ENCODE measurements at places on chromosomes 7 and 10.
A peak's percentile ranks its signal among the peaks of the same experiment; 100 is the strongest.

DNA sequence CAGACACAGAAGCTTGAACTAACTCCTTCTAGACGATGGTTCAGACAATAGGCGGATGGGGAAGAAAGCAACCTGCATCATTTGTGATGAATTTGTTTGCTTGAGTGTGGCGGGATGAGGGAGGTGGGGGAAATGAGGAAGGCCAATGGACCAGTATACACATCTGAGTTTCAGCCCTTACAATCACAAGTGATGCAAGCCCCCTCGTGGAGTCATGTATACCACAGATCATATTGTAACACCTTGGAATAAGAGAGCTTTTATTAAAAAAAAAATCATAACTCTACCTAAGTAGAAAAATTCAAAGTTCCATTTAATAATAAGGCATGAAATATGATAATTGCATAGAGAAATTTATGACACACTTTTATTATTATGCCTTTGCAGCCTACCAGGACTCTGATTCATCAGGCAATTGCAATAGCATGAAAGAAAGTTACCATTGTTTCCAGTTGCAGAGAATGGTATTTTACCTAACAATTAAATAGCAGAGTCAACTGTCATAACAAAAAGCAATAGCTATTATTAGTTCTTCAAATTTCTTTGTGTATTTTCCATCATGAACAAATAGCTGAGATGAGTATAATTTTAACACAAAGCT, 230.2 kb upstream of the AKR1E2 start:
- DNase-seq = no peak

GRCh38 chr10:101261702-101262101, 32.4 kb upstream of the LBX1 start:
- no peak for DNase-seq

DNA sequence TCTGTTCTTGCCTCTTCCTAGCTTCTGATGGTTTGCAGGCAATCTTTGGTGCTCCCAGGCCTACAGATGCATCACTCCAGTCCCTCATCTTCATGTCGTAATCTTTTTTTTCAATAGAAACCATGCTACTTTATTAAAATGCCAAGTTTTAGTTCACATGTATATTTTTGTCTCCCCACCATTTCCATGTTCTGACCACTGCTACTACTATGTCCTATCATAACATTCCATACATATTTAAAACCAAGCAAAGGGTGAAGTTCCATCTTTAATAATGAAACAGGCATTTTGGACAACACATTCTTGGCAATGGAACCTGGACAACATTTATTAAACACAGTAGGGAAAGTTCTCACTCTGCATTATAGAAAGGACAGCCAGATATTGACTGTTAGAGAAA, 58.8 kb downstream of the ZNF518A start:
- DNase-seq = no peak

DNA sequence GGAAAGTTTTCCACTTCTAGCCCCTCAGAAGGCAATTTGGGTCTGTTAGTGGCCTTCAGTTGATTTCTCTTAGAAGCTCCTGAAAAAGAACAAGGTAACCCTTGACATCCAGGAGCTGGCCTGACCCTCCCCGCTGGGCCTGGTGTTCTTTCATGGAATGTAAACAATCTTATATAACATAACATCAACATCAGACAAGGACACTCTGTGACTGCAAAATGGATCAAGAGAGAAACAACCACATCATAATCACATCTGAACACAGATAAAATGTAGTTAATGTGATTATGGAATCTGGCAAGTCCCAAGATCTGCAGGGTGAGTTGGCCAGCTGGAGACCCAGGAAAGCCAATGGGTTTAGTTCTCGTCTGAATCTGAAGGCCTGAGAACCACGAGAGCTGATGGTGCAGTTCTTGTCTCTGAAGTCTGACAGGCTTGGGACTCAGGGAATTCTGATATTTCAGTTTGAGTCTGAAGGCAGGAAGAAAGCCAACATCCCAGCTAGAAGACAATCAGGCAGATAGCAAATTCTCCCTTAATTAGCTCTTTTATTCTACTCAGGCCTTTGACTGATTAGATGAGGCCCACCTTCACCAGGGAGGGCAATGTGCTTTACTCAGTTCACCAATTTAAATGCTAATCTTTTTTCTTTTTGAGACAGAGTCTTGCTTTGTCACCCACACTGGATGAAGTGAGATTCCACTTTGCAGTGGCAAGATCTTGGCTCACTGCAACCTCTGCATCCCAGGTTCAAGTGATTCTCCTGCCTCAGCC, 91.4 kb upstream of the NAMPT start:
- no peak for DNase-seq

DNA sequence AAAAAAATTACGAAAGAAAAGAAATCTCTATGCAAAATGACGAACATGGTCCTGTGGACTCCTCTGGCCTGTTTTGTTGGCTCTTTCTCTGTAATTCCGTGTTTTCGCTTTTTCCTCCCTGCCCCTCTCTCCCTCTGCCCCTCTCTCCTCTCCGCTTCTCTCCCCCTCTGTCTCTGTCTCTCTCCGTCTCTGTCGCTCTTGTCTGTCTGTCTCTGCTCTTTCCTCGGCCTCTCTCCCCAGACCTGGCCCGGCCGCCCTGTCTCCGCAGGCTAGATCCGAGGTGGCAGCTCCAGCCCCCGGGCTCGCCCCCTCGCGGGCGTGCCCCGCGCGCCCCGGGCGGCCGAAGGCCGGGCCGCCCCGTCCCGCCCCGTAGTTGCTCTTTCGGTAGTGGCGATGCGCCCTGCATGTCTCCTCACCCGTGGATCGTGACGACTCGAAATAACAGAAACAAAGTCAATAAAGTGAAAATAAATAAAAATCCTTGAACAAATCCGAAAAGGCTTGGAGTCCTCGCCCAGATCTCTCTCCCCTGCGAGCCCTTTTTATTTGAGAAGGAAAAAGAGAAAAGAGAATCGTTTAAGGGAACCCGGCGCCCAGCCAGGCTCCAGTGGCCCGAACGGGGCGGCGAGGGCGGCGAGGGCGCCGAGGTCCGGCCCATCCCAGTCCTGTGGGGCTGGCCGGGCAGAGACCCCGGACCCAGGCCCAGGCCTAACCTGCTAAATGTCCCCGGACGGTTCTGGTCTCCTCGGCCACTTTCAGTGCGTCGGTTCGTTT, 83.5 kb upstream of the SLF2 start:
- peak; percentile 7 for DNase-seq

GRCh38 chr7:149644754-149645153, 128.6 kb downstream of the ZNF467 start:
- no peak for DNase-seq

DNA sequence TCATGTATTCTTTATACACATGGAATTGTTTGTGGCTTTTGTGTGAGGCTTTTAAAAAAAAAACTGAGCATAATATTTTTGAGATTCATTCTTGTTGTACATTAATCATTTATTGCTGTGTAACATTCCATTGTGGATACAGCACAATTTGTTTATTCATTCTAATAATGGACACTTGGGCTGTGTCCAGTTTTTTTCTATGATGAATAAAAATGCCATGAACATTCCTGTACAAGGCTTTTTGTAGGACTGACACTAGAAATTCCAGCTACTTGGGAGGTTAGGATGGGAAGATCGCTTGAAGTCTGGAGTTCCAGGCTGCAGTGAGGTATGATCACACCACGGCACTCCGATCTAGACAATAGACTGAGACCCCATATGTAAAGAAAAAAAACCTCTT, 254.3 kb upstream of the CACNA2D1 start:
- DNase-seq = no peak

DNA sequence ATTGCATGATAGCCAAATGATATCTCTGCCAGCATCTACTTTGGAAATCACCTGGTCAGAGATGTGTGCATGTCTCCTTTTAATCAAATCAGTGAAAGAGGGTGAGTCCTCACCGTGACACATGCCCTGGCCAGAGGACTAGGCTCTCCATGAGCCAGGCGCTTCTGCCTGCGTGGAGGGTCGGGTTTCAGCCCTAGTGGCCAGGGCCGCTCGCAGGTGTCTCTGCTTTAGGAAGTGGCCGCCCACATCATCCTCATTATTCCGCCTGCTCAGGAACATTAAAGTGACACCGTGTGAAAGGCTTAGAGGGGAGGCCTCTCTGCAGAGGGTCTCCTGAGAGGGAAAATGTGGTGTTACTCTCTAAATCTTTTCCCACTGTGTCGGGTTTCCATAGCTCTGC, 173.6 kb upstream of the PRKCQ start:
- no peak for DNase-seq

DNA sequence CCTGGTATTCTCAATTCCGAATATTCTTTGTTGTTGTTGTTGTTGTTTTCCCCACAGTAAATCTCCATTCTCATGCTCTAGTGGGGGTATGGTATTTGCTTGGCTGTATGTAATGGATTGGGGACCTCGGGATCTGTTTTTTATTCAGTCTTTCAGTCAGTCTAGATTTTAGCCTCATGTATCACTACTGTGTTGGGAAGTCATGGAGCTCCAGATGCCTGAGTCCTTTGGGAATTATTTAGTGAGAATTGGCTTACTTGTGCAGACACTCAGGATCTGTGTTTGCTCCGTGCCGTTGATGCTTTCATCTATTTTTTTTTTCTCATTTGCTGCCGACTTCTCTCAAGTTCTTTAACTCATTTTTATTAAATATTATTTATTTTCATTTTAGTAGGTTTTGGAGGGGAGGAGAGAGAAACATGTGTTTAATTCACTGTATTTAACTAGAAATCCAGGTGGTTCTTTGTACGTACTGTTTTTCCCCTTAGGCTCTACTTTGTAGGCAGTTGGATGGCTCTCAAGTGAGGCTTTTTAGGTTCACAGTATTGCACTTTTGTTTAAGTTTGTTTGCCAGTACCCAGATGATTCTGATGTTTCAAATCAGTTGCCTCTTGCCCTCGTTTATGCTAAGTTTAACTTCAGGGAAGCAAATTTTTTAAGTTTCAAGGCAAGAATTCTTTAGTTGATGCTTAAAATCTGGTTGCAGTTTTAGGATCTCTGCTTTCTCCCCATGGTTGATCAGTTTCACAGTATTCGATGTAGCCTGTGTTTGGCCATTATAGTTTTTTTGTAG, 36.9 kb downstream of the ZNRF2 start:
- no peak for DNase-seq

- DNase-seq = no peak
Observed at GRCh38 chr10:6310977-6311376, 108.2 kb downstream of the PFKFB3 start.

DNA sequence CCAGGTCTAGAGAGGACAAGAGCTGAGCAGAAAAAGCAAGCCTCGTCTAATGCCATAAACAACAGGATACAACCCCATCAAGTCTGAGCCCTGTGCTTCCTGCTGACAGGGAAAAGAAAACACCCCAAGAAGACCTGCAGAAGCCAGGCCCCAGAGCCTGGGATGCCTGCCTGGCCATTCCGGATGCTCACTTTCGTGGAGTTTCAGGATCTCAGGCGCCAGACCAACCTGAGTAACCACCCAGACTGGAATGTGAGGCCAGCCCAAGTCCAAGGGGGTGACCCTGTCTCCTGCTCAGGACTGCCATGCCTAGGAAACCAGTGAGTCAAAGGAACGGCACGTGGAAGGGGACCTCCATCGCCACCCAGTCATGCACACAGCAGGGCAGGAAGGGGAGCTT, 74.3 kb downstream of the PLXNA4 start:
- DNase-seq = no peak

DNA sequence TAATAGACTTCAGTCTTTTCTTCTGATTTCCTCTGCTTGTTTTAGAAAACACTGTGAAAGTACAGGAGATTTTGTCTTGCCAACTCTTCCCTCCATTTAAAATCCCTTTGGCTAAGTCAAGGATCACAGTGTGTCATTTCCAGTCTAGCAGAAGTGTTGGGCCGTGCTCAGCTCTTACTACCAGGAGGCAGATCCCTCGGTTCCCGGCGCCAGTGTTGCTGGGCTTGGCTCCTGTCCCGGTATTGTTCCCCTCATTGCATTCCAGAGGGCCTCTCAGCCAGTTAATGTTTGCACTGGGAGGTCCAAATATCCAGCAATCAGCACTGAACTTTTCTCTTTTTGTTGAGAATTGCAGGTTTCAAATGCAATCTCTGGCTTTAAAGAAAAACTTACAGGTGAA, 612.1 kb upstream of the MGMT start:
- DNase-seq = no peak

DNA sequence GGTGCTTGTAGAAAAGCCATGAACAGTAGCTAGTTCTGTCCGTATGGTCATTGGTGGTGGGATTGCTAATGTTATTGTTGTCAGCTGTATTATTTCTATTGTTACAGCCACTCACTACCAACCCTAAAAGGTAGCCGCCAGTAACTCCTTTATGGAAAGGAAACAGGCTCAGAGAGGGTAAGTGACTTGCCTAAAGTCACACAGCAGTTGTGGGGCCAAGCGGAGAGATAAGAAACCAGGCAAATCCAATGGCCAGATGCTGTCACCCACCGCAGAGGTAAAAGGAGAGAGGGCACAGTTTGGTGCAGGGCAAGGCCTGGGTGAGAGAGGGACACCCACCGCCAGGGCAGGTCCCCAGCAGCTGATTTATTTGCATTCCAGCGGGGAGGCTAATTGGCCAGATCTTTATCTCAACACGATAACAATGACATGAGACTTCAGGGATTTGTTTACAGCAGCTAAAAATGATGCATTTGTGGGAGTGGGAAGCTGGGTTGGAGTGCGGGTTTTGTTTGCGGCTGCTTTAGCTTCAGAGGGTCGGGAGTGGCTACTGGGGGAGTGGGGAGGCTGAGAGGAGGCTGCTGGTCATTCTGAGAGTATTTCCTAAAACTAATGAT, 8.6 kb upstream of the NKX2-3 start:
- no peak for DNase-seq

DNA sequence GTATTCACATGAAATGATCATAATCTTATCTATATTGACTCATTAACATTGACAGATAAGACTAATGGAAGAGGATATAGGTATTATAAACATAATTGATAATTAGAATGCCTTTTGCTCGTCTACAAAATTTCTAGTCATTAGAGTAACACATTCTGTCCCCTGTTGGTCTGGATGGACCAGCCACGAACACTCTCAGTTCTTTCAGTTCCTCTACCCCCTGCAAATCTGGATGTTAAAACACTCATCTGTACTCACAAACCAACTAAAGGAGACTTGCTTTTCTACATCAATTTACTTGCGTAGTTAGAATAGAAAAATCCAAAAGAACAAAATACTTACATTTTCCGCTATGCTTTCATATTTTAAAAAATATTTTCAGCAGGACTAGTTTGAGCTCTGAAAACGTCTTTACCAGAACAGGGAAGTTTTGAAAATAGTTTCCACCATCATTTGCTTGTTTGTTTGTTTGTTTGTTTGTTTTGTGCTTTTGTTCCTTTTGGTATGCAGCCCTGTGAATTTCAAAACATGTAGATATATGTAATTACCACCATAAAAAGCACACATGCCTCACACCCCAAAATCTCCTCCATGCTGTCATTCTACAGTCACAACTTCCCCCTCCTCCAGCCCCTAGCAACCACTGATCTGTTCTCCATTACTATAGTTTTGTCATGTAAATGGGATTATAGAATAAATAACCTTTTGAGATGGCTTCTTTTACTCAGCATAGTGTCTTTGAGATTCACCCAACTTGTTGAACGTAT, 103.8 kb downstream of the FZD1 start:
- no peak for DNase-seq

- no peak for DNase-seq
Observed at GRCh38 chr10:29650552-29650944, 15.8 kb upstream of the SVIL start.

GRCh38 chr10:32163071-32163761, 107.0 kb upstream of the KIF5B start:
- no peak for DNase-seq

GRCh38 chr10:48990226-48990625, 50.6 kb upstream of the LRRC18 start:
- DNase-seq = no peak

Data from hematopoietic multipotent progenitor cell treated with erythropoietin and hydrocortisone succinate and interleukin-3 and kit ligand, for 6 days (in vitro differentiated cells).